ENCODE measurements at places on chromosomes 7 and 10.

DNA sequence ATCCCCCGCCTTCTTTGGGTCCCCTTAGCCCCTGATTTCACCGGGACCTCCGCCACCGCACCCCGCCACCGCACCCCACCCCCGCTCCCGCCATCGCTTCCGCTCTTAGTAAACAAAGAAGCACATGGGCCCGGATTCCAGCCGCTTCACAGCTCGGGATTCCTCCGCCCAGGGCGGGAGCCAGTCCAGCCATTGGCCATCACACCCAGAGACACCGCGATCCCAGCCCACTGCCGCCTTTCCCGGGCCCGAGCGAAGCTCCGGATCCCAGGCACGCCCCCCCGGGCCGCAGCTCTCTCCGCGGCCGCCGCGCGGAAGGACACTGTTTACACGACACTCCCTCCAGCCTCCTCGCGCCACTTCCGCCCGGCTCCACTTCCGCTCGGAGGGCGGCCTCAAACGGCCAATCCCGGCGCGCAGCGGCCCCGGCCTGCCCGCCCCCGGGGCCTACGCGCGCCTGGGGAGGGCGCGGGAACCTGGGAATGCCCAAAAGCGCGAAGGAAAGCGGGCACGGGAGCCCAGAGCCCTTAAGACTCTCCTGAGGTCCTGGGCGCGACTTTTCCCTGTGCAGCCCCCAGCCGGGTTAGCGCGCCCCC lies 679 bp downstream of the MCM7 start:
- peak; percentile 83 for DNase-seq

DNA sequence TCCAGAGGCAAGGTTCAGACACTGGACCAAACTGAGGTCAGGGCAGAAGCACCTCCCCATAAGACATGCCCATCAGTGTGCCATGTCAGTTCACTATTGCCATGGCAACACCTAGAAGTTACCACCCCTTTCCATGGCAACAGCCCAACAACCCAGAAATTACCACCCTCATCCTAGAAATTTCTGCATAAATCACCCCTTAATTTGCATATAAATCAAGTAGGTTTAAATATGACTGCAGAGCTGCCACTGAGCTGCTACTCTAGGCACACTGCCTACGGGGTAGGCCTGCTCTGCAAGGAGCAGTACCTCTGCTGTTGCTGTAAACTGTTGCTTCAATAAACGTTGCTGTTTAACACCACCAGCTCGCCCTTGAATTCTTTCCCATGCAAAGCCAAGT lies 12.7 kb downstream of the STEAP2 start:
- DNase-seq: no peak

GRCh38 chr7:7911369-7912123 lies 57.0 kb upstream of the GLCCI1 start:
- no peak for DNase-seq

DNA sequence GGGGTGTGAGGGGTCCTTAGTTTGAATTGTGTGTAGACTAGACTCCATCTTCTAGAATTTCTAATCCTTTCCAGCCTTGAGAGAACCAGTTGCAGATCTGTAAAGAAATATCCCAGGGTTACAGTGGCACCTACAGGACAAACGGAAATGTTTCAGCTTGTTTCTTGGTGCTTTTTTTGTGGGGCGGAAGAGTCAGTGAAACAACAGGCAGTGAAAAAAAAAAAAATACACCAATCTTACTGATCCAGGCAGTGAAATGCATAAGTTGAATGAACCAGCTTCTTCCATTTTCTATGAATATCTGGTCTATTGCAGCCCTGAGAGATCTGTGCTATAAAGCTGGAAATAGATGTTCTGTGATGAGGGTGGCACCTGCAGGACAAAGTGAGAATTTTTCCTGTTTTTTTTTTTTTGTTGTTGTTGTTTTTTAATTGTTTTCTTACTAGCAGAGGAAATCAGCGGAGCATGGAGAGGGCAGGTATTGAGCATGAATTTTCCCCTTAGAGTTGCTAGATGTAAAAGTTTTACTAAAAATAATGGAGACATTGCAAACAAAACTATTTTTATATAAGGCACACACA lies 81.9 kb upstream of the DYNC1I1 start:
- no peak for DNase-seq

GRCh38 chr10:30750971-30751677 lies 121.6 kb upstream of the LYZL2 start:
- peak; percentile 30 for DNase-seq

- DNase-seq: peak; percentile 13
Observed at GRCh38 chr7:134865001-134865845, 85.8 kb downstream of the CALD1 start.

All from activated CD4-positive, alpha-beta T cell treated with anti-CD3 and anti-CD28 coated beads, Interleukin-2, amount 50 U/mL, for 48 hours (primary cell).